ENCODE measurements at places on chromosomes 7 and 10. TPM values are rescaled to one million over a fixed set of nuclear protein-coding genes. Genes with fewer than 3 reads are reported as not detected.

EIF3A gene
- 109 TPM for total RNA-seq

GAD2 gene
- not detected for total RNA-seq

CYP3A7 gene
- total RNA-seq: not detected

KCP gene
- 0.20 TPM for total RNA-seq

ENO4 gene
- total RNA-seq: not detected

HOXA5 gene
- 6.5 TPM for total RNA-seq

GRM3 gene
- total RNA-seq: not detected

RPP30 gene
- total RNA-seq: 40.4 TPM

CH25H gene
- 0.78 TPM for total RNA-seq

SRRM3 gene
- total RNA-seq: 0.98 TPM

UNC5B gene
- total RNA-seq: 13.9 TPM

SPDYE11 gene
- not detected for total RNA-seq

CCDC172 gene
- total RNA-seq: not detected

MBL2 gene
- not detected for total RNA-seq

TAS2R3 gene
- total RNA-seq: 1.8 TPM

ASZ1 gene
- total RNA-seq: not detected

AHR gene
- total RNA-seq: 59.9 TPM

TFR2 gene
- total RNA-seq: 0.20 TPM

CPA4 gene
- 1.6 TPM for total RNA-seq

GIMAP6 gene
- total RNA-seq: under 0.01 TPM

UCMA gene
- not detected for total RNA-seq

CCDC3 gene
- not detected for total RNA-seq

WBP1L gene
- total RNA-seq: 34.4 TPM

GPC2 gene
- total RNA-seq: 0.73 TPM

FZD1 gene
- total RNA-seq: 16.5 TPM

PIK3CG gene
- total RNA-seq: not detected

HOGA1 gene
- total RNA-seq: 2.5 TPM

BAIAP2L1 gene
- total RNA-seq: 2.2 TPM

GIMAP8 gene
- not detected for total RNA-seq

C10orf62 gene
- total RNA-seq: not detected

SLF2 gene
- total RNA-seq: 30.9 TPM

CALML5 gene
- total RNA-seq: not detected
